Airway epithelial cell (primary cell): ENCODE measurements at places on chromosomes 6 and 20. TPM values are rescaled to one million over a fixed set of nuclear protein-coding genes. Genes with fewer than 3 reads are reported as not detected.

Gene MMP24
- total RNA-seq, result not detected in 2 replicates

Gene C20orf144
- not detected in 2 replicates for total RNA-seq

Gene NRSN1
- not detected in 2 replicates for total RNA-seq

Gene FAXC
- total RNA-seq, result 3.9 and 5.9 TPM in 2 replicates

Gene SIRPD
- not detected in 2 replicates for total RNA-seq

Gene OPRL1
- total RNA-seq, result 0.28 and 1.6 TPM in 2 replicates

Gene GFOD1
- 8.4 and 10.2 TPM in 2 replicates for total RNA-seq

Gene REM1
- not detected in 2 replicates for total RNA-seq

Gene NUP43
- 12.4 and 20.5 TPM in 2 replicates for total RNA-seq

Gene VPS52
- 20.4 and 33.0 TPM in 2 replicates for total RNA-seq

Gene EHMT2
- 29.7 and 35.3 TPM in 2 replicates for total RNA-seq

Gene C6orf52
- 1.2 and 4.6 TPM in 2 replicates for total RNA-seq

Gene WFDC10B
- not detected in 2 replicates for total RNA-seq

Gene ELOVL4
- 8.8 and 15.4 TPM in 2 replicates for total RNA-seq

Gene BPI
- not detected in 2 replicates for total RNA-seq

Gene NKX2-4
- not detected in 2 replicates for total RNA-seq

Gene MYB
- 1.6 and 3.9 TPM in 2 replicates for total RNA-seq

Gene SNRPB
- 495 and 551 TPM in 2 replicates for total RNA-seq

Gene ADGRB3
- total RNA-seq, result not detected in 2 replicates

Gene MRAP2
- total RNA-seq, result 0.46 and 0.49 TPM in 2 replicates

Gene PPIL6
- total RNA-seq, result 0.84 and 2.0 TPM in 2 replicates

Gene IP6K3
- 0.07 TPM in 1 of 2 replicates, not detected in the other for total RNA-seq

Gene HLA-DMB
- not detected in 2 replicates for total RNA-seq

Gene OR2H1
- total RNA-seq, result not detected in 2 replicates

Gene NMBR
- 0.14 TPM in 1 of 2 replicates, not detected in the other for total RNA-seq

Gene SLC26A8
- total RNA-seq, result not detected in 2 replicates

Gene ECT2L
- not detected in 2 replicates for total RNA-seq

Gene MUC21
- total RNA-seq, result 0.14 TPM in 1 of 2 replicates, not detected in the other

Gene ADGRF4
- total RNA-seq, result 13.7 and 18.3 TPM in 2 replicates

Gene HLA-DQA1
- total RNA-seq, result not detected in 2 replicates
